ENCODE measurements at places on chromosomes 6 and 20.

DNA sequence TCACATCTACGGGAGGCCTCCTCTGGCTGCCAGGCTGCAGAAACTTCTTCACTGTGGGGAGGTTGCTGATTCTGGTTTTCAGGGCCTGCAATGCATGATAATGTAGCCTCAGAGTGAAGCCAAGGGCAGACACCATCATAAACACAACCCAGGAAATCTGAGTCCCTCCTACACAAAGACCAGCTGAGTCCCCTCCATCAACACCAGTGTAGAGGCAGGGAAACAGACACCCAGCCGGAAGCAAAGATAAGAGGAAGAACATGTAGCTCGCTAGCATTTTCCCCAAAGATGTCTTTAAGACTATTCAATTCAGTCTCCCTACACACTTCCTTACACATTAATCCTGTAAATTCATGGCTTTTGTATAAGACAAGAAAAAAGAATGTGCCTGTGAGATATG lies 23.6 kb downstream of the GSTA2 start:
- no peak for ATAC-seq

DNA sequence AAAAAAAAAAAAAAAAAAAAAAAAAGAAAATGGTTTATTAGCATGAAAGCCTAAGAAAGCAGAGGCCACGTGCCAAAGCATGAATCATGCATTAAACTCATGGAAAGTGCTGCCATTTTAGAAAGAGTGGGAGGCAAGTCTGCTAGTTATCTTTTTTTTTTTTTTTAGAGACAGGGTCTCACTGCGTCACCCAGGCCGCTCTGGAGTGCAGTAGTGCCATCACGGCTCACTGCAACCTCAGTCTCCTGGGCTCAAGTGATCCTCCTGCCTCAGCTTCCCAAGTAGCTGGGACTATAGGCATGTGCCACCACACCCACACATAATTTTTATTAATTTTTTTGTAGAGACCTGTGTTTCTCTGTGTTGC lies 5.2 kb downstream of the VWA7 start:
- peak; percentile 25 for ATAC-seq

DNA sequence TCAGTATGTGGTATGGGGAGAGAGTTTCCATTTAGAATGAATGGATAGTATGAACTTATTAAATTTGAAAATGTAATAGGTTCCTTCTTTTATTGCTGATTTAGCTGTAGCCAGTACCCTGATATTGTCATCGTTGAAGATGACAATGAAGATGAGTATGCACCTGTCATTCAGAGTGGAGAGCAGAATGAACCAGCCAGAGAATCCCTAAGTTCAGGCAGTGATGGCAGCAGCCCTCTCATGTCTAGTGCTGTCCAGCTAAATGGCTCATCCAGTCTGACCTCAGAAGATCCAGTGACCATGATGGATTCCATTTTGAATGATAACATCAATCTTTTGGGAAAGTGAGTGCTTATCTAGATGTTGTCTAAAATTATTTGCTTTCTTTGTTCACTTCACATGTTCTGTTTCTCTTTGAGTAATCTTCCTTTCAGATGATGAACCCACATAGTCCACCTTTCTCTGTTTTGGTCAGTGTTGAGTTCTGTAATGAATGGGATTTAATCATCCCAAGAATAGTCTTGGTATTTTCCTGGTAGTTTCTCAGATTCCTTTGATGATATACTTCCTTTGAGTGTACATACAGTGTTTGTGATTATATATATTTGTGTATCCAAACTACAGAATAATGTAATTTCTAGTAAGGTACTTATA lies 23.3 kb downstream of the HSF2 start:
- ATAC-seq, result peak; percentile 86

- no peak for ATAC-seq
These were observed 36.1 kb downstream of the SERAC1 start for GRCh38 chr6:158131926-158132325.

- no peak for ATAC-seq
These were observed 38.4 kb upstream of the SPTLC3 start for GRCh38 chr20:12970372-12970821.

DNA sequence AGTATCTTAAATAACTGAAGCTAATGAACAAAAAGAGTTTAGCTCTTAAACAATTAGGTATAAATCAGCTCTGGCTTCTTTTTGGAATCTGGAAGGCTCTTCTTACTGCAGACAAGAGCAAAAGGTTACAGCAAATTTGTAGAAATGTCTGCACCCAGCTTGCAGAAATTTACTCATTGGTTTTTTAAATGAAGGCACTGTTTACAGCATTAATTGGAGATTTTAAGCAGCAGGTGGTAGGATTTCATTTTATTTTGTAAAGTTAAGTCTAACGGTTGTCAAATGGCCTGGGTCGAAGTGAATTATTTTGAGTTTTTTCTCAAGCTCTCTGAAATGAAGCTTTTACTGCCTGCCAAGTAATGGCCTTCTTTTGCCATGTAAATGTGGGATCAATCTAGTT lies 102.1 kb downstream of the NRSN1 start:
- no peak for ATAC-seq

DNA sequence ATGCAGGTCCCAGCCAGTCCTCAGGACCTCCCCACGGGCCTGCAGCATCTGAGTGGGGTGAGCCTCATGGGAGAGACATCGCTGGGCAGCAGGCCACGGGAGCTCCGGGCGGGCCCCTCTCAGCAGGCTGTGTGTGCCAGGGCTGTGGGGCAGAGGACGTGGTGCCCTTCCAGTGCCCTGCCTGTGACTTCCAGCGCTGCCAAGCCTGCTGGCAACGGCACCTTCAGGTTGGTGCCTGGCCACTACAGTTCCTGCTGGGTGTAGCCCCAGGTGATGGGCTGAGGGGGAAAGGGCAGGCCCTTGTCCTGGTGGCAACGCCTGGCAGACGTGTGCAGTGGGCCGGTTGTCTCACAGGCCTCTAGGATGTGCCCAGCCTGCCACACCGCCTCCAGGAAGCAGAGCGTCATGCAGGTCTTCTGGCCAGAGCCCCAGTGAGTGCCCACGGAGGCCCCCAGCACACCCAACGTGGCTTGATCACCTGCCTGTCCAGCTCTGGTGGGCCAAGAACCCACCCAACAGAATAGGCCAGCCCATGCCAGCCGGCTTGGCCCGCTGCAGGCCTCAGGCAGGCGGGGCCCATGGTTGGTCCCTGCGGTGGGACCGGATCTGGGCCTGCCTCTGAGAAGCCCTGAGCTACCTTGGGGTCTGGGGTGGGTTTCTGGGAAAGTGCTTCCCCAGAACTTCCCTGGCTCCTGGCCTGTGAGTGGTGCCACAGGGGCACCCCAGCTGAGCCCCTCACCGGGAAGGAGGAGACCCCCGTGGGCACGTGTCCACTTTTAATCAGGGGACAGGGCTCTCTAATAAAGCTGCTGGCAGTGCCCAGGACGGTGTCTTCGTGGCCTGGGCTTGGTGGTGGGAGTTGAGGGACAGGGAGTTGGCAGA lies 787 bp upstream of the TNFRSF6B start:
- ATAC-seq, result no peak

- no peak for ATAC-seq
These were observed 139.5 kb downstream of the BCAS1 start for GRCh38 chr20:53930651-53931504.

DNA sequence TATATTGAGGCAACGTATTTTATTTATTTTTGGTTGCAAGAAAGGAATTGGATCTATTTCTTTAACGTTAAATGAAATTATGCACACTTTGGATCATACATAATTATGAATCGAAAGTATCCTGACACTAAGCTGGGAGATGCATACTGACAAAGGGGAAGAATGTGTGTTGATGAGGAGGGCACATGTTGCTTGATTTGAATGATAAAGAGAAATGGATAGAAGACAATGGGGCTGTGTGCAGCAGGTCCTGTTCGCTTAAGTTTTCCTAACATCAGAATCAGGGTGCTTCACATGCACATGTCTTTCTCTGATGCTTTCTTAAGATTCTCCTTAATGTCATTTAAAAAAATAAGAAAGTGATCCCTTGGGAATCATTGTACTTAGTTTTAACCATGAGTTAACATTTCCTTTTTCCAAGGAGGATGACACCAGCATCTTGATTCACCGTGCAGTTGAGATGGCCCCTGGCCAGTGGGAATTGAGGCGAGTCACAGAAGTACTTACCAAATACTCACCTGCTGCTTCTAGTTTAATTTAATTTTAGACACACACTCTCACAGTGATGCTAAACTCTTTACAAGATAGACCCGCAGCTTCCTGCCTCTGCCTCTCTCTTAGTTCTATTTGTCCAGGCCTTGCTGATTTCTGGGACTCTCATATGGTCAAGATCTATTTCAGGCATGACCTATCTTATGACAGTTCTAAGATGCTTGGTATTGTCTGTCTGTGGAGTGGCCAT lies 116.5 kb downstream of the CLIC5 start:
- ATAC-seq, result no peak

GRCh38 chr6:35977308-35977707 lies 47.1 kb downstream of the SLC26A8 start:
- no peak for ATAC-seq

GRCh38 chr6:35611240-35611639 lies 77.5 kb downstream of the FKBP5 start:
- peak; percentile 94 for ATAC-seq

DNA sequence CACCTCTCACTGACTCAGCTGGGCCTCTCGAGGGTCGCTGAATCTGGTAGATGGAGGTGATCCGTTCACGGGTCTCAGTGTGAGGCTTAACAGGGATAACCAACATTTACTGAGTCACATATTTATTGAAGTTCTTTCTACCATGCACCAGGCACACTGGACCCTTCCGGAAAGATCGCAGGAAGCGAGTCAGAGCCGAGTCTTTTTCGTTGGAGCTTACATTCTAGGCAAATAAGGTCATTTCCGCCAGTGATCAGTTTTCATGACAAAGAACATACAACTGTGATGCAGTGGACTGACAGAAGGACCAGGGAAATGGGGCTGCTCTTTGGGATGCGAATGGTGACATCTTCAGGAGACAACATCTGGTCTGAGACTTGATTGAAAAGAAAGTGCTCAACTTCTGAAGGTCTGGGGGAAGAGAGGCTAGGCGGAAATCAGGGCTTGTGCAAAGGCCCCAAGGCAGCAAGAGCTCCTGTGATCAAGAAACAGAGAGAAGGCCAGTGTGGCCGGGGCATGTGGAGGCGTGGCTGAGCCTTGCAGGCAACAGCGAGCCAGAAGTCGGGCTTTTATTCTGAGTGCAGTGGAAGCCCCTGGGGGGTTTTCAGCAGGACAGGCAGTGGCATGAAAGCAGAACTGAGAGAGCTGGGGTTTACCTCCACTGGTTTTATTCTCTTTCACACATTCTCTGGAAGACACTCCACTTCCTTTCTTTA lies 56.7 kb downstream of the APCDD1L start:
- ATAC-seq, result no peak

DNA sequence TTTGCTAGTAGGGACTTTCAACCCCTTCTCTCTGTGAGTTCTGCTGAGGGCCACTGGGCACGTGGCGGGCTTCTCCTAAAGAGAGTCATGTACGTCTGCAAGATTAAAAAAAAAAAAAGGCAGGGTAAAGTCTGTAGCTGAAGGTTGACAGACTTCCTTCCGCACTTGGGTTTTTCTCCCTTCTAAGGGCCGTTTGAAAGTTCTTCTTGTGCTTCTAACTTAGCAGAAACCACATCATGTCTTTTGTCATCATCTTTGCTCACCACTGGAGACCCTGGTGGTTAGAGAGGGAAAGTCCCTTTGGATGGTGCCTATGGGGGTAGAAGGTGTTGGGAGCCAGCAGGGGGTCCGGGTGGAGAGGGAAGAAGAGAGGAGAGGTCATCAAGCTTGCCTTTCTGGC lies 31.4 kb downstream of the PRDM1 start:
- peak; percentile 38 for ATAC-seq

DNA sequence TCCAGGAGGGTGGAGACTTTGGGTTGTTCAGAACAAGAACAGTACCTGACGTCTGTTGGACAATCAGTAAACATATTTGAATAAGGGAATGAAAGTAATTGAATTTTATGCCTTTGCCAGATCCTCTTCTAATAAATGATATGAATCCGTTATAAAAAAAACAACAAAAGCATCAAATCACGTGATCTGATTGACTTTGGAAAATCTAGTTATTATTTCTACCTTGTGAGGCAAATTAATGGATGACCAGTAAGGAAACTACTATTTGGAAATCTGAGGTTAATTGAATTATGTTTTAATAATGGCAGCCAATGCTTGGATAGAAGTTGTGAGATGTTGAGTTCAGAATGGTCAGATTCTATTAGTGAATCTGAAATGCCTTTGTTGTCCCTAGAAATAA lies 399.5 kb downstream of the TFAP2B start:
- ATAC-seq, result no peak

- no peak for ATAC-seq
These were observed 159.5 kb downstream of the JARID2 start for GRCh38 chr6:15405129-15406068.

GRCh38 chr6:113508249-113508648 lies 348.9 kb upstream of the MARCKS start:
- no peak for ATAC-seq

Data from activated T-helper 17 cell treated with anti-CD3 and anti-CD28 coated beads, Interleukin-2, amount 50 U/mL, for 72 hours (primary cell).